GM12891 (cell line): ENCODE measurements at places on chromosomes 5 and 9.

DNA sequence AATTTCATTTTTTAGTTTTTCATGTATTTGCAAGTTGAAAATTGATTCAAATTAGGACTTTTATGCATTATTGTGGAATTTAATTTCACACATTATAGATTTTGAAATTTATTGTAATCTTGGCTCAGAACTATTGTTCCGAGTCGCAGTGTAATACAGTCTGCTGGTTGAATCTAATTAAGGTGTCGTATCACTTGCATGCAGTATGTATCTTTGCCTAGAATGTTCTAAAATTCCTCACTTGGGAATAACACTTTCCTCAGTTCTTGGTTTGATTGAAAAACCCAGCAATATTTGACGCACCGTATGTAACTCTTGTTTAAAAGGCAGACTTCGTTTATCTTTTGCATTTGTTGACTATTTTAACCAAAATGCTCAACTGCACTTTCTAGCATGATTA is 49.4 kb downstream of the MELK start:
- DNase-seq, result no peak

DNA sequence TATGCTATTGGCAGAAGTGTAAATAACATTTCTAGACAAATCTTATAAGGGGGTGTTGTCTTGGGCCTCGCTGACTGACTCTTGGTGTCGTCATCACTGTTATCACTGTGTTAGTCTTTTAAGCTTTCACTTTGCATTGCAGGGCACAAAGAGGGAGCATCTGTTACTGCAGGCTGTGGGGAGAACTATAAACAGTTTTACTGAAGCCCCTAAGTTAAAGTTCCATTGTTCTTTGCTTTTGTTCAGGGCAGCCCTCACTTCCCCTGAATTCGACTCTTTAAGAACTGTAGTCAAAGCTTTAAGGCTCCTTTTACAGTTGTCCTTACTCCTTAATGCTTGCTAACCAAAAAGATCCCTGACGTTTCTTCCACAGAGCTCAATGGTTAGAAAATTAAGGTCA is 605.0 kb downstream of the RAB3C start:
- DNase-seq, result no peak

DNA sequence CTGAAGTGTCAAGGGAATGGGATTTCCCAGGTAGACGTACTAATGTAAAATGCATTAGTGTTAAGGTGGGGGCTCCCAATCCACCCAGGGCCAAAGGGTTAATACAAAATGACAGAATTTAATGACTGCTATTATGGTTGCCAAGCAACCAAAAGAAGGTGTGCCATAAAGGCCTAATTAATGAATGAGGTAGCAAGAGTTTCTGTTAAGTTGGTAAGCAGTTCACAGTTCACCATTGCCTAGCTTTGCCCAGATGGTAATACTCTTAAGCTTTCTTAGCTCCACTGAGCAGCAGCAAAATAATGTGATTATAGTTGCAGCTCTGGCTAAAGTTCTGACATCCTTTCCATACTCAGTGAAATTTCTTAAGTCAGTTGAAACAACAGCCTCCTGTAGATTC is 211.7 kb downstream of the DENND1A start:
- no peak for DNase-seq

GRCh38 chr5:6900247-6901227 is 187.3 kb downstream of the TENT4A start:
- no peak for DNase-seq

GRCh38 chr9:128362774-128363173 is 8.4 kb upstream of the URM1 start:
- DNase-seq, result no peak

DNA sequence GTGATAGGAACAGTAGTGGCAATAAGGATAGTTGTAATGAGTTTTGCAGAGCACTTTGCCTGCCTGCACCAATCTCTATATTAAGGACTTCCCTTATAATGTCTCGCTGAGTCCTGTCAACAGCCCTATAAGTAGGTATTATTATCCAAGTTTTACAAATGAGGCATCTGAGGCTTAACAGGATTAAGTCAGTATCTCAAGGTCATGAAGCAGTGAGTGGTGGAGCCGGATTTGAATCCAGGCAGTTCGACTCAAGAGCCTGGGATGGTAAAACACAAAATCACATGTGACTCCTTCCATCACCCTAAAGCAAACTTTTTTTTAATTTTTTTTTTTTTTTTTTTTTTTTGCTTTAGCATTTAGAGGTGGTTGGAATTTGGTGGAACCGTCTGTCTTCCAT is 59.0 kb upstream of the RARS1 start:
- no peak for DNase-seq

DNA sequence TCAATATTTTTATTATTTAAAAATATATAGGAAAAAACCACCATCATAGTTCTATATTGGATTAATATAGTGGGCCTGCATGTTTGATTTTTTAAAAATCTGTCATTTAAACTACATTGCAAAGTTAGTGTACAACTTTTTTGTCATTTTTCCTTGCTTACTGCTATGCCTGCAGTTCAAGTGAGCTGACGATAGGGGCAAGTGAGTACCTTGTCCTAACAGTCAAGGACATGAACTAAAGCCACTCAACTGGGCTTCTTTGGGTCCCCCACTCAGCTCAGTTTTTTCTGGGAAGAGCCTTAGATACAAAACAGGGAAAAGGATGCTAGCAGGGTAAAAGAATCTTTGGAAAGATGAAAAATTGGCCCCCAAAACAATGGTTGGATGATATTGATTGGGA is 269.9 kb downstream of the MAN2A1 start:
- no peak for DNase-seq

GRCh38 chr5:123460296-123460729 is 37.1 kb upstream of the CEP120 start:
- DNase-seq, result no peak

DNA sequence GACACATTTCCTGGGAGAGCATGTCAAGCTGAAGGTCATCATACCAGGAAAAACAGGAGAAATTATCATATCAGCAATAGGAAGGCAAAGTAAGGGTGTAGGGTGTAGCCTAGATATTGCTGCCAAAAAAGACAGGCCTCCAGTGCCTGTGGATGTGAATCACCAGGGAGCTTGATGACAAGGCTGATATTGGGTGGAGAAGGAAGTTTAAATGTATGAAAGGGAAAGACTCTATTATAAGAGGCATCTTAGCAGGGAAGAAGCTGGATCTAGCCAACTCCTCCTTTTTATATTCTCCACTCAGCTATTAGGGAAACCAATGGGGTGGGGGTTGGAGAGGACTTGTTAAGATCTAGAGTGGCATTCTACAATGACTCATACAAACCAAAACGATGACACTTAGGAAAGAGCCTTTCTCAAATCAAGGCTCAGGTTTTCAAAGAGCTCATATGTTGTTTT is 13.4 kb upstream of the TXNDC8 start:
- DNase-seq, result no peak

DNA sequence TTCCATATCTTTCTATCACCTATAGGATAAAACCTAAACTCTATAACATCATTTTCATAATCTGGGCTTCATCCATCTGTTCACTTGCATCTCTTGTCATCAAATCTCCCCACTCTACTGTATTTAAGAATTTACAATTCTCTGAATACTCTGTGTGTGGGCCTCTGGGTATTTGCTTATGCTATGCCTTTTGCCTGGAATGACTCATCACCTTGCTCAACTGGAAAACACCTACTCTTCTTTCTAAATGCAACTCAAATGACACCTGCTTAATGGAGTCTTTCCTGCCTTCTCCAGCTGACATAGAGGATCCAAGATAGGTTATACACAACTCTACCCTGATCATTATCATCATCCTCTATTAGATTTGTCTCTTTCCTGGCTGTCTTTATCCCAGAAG is 421.7 kb downstream of the SPATA31D1 start:
- no peak for DNase-seq

DNA sequence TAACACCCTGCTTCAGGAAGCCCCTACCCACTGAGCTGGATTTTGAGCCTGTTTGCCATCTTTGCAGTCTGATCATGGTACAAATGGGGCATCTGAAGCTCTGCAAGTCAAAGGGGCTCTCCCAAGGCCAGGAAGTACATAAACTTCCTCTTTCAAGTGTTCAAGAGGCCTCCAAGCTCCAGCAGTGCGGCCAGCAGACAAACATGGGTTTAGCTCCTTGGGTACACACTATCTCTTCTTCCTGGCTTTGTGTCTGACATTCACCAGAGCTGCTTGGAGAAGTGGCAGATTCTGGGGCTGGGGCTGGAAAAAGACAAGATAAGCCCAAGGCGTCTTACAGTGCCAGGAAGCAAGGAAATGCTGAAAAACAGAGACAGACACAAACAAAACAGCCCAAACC is 34.1 kb downstream of the LAMC3 start:
- DNase-seq, result no peak
